ENCODE measurements at places on chromosomes 5 and 9.

GRCh38 chr5:68378204-68378820 lies 162.8 kb downstream of the PIK3R1 start:
- DNase-seq: no peak

GRCh38 chr9:129496473-129497004 lies 124.4 kb downstream of the C9orf50 start:
- DNase-seq: peak; percentile 60

GRCh38 chr9:115373710-115374045 lies 255.7 kb upstream of the TNC start:
- no peak for DNase-seq

DNA sequence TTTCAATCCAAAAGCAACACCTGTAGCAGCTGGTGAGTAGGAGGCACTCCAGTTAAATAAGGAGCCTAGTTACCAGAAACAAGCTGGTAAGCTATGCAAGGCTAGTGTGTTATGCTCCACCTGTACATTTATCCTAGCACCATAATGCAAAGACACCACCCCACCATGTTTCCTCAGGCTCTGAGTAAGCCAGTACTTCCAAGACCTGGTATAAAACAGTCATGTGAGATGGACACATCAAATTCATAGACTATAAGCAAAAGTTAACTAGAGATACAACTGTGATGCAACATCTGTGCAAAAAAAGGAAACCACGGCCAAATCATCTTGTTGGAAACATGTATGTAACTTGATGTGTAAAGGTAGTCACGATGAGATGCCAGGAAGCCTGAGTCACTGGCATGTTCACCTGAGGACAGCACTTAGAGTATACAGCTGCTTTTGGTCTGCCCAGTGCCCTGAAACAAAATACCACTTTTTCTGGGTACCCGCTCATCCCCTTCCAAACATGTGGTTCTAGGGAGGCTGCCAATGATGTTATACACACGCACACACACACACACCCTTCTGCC lies 66.1 kb downstream of the CDK5RAP2 start:
- DNase-seq: no peak

- no peak for DNase-seq
These were observed 61.4 kb upstream of the EPB41L4A start for GRCh38 chr5:112480501-112480900.

GRCh38 chr5:61256474-61256873 lies 75.6 kb upstream of the ZSWIM6 start:
- DNase-seq: no peak

DNA sequence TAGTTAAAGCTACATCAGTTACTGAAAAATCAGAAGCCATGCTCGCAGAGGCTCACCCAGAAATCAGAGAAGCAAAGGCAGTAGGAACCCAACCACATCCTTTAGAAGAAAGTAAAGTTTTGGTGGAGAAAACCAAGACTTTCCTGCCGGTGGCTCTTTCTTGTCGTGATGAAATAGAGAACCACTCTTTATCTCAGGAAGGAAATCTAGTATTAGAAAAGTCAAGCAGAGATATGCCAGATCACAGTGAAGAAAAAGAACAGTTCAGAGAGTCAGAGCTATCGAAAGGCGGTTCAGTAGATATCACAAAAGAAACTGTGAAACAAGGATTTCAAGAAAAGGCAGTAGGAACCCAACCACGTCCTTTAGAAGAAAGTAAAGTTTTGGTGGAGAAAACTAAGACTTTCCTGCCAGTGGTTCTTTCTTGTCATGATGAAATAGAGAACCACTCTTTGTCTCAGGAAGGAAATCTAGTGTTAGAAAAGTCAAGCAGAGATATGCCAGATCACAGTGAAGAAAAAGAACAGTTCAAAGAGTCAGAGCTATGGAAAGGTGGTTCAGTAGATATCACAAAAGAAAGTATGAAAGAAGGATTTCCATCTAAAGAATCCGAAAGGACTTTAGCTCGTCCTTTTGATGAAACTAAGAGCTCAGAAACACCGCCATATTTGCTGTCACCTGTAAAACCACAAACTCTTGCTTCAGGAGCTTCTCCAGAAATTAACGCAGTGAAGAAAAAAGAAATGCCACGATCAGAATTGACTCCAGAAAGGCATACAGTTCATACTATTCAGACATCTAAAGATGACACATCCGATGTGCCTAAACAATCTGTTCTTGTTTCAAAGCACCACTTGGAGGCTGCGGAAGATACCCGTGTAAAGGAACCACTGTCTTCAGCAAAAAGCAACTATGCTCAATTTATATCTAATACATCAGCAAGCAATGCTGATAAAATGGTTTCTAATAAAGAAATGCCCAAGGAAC lies 47.2 kb downstream of the CMYA5 start:
- no peak for DNase-seq

DNA sequence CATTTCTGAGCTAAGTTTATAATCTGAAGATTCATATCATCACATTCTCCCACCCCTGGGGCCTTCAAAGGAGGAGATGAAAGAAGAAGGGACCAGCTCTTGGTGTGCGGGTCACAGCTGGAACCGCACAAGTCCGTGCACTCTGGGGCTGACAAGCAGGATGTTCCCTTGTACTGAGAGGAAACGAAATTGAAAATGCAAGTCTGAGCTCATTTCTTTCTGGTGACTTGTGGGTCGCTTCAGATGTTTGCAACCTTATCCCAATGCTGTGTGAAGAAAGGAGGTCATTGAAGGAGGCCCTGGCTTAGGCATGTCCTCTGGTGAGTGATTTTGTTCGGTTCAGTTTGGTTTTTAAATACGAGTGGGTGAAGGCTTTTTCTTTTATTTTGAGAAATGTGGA lies 59.6 kb downstream of the C9orf152 start:
- no peak for DNase-seq

GRCh38 chr5:172553903-172554302 lies 87.2 kb upstream of the NEURL1B start:
- DNase-seq: no peak

DNA sequence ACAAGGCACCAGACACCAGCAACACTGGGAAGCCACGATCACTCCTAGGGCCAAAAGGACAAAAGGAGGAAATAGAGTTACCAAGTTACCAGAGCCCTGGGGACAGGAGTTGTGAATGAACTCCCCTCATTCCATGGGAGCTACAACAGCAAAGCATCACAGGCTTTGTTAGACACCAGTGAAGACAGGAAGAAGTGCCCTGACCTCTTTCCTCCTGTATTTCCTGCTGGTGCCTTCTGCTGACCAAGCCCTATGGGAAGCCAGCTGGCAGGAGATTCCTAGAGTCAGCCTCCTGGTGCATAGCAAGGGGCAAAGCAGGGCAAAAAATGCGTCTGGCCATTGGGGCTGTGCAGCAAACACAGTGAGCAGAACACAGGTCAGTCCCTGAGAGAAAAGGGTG lies 374.7 kb downstream of the ZSWIM6 start:
- DNase-seq: no peak

- DNase-seq: no peak
These were observed 28.4 kb downstream of the NR2F1 start for GRCh38 chr5:93611273-93611975.

GRCh38 chr9:110555551-110556331 lies 23.8 kb downstream of the SVEP1 start:
- DNase-seq: no peak

DNA sequence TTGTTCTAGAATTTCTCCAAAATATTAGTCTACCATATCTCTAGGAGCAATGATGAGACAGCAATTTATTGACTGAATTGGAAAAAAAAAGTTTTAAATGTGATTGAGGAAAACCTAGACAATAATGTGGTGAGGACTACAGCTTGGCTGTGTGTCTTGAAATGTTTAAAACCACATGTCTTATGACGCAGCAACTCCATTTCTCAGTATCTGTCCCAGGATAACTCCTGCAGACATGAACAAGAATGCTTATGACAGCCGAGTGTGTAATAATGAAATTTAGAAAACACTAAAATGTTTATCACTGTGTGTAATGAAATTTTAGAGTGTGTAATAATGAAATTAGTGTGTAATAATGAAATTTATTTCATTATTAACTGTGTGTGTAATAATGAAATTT lies 254.1 kb upstream of the DAPK1 start:
- no peak for DNase-seq

GRCh38 chr9:129702589-129703520 lies 37.4 kb downstream of the PRRX2 start:
- no peak for DNase-seq

DNA sequence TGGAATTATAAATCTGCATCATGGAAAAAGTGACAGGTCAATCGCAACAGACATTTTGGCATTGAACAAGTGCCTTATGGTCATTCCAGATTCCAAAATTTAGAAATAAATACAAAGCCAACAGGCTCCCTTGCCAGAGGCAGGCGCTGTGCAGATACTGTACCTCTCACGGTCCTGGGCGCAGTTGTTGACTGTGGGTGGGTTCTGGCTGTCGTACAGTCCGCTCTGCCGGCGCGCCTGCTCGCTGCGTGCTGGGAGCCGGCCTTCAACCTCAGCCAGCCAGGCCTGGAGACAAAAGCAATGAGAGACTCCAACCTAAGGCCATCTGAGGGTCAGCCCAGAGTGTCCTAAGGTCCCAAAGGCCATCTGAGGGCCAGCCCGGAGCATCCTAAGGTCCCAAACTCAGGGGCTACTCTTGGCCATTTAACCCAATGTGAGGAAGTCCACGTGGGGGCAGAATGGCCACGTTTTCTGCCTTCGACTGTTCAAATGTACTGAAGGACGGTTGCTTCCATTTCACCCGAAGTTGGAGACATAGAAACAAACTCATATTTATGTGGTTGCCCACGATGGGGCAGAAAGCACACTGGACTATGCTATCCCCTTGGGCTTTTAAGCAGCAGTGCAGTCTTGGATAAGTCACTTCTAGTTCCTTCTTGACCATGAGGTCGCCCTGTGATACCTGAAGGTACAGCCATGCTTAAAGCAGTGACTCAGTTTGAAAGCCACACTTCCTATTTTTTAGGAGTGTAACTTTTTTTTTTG lies 65.2 kb downstream of the USP20 start:
- no peak for DNase-seq

DNA sequence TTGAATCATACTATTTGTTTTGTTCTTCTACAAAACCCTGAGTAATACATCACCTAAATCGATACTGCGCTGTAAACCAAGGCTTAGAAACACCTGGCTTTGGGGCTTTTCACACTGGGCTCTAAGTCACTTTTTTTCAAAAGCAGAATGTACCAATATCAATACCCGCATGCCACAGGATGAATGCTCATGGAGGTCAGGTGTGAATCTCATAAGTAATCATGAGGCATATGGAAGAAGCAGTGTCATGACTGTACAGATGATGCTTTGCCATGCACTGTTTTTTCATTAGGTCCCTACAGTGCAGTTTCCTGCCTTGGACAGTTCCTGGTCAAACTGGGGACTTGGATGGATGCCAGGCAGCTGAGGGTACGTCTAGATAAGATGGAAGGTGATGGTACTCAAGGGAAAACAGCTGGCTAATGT lies 49.0 kb upstream of the ATG10 start:
- DNase-seq: no peak

- DNase-seq: no peak
These were observed 14.3 kb upstream of the AJM1 start for GRCh38 chr9:136827794-136828473.

- no peak for DNase-seq
These were observed 18.3 kb downstream of the PTGES2 start for GRCh38 chr9:128109050-128109709.

DNA sequence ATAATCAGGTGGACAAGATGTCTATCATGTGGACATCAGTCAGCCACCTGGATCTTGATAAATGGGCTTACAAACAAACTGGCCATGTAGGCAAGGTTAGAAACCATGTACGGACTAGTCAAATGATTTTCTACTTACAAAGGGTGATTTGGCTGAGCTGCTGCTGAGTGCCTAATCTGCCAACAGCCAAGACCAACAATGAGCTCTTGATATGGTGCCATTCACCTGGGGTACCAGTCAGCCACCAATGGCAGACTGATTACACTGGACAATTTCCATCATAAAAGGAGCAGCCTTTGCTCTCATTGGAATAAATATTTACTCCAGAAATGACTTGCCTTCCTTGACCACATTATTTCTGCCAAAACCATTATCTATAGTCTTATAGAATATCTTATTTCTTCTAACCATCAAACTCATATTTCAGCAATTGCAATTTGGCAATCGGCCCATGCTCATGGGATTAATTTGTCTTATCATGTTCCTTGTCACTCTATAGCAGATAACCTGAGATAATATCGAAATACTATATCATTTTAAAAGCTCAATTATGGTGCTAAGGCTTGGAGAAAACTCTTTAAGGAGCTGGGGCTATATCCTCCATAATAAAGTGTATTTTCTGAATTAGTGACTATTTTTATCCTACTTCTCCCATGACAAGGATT lies 135.1 kb downstream of the SLC25A46 start:
- DNase-seq: no peak

DNA sequence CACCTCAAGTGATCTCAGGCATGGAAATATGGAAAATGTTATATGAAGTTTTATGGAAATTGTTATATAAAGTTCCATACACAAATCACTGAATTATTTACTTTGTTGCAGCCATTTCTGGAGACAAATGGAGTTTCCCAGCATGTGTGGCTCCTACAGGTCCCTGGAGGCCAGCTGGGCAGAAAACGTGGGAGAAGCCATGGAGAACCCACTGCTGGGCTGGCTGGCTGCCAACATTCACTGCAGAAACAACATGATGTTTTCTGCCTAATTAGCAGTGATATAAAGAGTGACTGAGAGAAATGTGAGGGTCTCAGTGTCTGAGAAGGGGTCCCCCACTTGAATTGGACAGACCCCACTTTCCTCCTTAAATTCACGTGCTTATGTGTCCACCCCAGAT lies 208.8 kb upstream of the IRX2 start:
- no peak for DNase-seq

DNA sequence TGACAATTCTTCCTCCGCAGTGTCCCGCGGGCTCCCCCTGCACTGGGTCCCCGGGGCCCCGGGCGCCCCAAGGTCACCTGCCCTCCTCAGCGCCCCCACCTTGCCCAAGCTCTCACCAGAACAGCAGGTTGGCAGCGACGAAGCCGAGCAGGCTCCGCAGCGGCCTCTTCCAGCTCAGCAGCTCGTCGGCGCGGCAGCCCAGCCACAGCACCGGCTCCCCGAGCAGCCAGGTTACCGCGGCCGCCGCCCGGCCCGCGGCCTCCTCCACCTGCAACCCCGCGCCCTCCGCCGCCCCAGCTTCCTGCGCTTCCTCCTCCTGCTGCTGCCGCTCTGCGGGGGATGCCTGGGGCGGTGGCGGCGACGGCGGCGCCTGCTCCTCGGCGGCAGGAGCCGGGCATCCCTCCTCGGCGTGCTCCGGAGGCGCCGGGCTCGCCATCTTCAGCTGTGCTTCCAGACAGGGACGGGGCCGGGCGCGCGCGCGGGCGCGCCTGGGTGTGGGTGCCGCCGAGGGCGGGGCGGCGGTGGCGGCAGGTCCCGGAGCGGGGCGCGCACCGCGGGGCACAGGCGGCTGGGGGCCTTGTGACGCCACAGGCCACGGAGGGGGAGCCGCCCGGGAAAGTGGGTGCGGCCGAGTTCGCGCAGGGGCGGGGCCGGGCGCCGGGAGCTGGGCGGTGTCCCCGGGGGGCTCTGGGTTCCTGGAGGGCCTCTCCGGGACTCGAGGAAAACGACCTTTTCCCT lies at the start of gene RETREG1:
RETREG1 (minus strand) TSS at position 462 of the 738 bp plus-strand sequence; CDS start at position 436, 26 bp downstream.
- DNase-seq: peak; percentile 71

DNA sequence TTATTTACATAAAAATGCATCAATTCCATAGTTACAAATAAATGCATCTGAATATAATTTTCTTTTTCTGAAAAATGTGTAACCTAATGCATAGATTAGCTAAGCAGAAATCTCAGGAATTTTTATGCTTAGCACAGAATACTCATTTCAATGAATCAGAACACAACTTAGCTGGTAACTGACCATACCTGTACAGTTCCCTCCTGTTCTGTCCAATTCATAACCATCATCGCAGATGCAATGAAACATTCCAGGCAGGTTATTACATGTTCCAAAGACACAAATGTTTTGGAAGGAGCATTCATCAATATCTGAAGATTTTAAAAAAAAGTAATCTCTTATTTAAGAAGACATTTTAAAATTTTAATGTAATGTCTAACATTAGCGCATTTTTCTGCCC lies 219.4 kb downstream of the FBN2 start:
- DNase-seq: no peak
